ENCODE measurements at places on chromosomes 1 and 21. TPM values are rescaled to one million over a fixed set of nuclear protein-coding genes. Genes with fewer than 3 reads are reported as not detected.

MYOM3 gene
- 6.5 TPM for total RNA-seq

AQP10 gene
- total RNA-seq: not detected

TRPM2 gene
- total RNA-seq: 7.0 TPM

TNNI3K gene
- total RNA-seq: not detected

HIVEP3 gene
- total RNA-seq: 3.3 TPM

NPR1 gene
- total RNA-seq: 0.82 TPM

RTCA gene
- 24.7 TPM for total RNA-seq

HCRTR1 gene
- total RNA-seq: 0.04 TPM

SPAG17 gene
- not detected for total RNA-seq

OR2L5 gene
- not detected for total RNA-seq

DRAM2 gene
- total RNA-seq: 19.3 TPM

DDAH1 gene
- total RNA-seq: 6.8 TPM

SPATA17 gene
- total RNA-seq: 2.8 TPM

RAB4A gene
- 44.4 TPM for total RNA-seq

OR2L3 gene
- not detected for total RNA-seq

KRTAP21-2 gene
- not detected for total RNA-seq

TNFRSF1B gene
- 0.21 TPM for total RNA-seq

Measured in A549 treated with CORT108297 at 1 μM for 4 hours (cell line).